NCI-H446 treated with DMSO at 0.1 percent for 48 hours (cell line): ENCODE measurements at places on chromosomes 1 and 21.

GRCh38 chr1:97170300-97170699 lies 448.7 kb downstream of the PTBP2 start:
- DNase-seq = peak; percentile 62

DNA sequence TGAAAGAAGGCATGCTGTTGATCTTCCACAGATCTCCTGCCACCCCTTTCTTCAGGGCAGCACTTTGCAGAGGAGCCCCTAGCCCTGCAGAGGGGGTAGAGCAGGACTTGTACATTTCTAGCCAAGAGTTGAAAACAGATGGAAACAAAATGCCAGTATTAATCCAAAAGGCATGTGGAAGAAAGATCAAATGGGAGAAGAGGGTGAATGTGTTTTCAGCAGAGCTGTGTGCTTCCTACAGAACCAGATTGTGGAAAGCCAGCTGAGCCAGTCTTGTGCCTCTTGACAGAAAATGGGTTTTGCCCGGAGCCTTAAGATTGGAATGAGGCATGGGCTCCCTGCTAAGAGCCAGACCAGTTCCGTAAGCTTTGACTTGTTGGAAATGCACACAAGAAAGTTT lies 105.2 kb upstream of the TSPAN2 start:
- DNase-seq = no peak

- DNase-seq = no peak
Measured at GRCh38 chr1:207815913-207816291, 64.0 kb downstream of the CD46 start.

DNA sequence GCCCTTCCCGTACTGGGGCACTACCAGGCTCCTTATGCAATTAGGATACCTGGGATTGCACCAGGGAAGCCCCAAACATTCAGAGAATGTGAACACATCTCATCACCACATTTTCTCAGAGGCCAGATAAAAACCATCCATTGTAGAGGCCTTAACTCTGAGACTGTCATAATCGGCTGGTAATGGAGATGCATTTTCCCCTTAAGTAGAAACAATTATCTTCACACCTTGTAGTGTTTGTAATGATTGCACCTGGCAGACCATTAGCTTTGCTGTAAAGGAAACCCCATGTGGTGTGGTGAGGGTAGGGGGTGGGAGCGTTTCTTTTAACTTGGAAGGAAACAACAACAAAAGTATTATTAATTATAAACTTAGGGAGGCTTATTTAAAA lies 90.0 kb upstream of the TLR5 start:
- no peak for DNase-seq

GRCh38 chr1:25022361-25023189 lies 92.5 kb upstream of the RUNX3 start:
- no peak for DNase-seq

DNA sequence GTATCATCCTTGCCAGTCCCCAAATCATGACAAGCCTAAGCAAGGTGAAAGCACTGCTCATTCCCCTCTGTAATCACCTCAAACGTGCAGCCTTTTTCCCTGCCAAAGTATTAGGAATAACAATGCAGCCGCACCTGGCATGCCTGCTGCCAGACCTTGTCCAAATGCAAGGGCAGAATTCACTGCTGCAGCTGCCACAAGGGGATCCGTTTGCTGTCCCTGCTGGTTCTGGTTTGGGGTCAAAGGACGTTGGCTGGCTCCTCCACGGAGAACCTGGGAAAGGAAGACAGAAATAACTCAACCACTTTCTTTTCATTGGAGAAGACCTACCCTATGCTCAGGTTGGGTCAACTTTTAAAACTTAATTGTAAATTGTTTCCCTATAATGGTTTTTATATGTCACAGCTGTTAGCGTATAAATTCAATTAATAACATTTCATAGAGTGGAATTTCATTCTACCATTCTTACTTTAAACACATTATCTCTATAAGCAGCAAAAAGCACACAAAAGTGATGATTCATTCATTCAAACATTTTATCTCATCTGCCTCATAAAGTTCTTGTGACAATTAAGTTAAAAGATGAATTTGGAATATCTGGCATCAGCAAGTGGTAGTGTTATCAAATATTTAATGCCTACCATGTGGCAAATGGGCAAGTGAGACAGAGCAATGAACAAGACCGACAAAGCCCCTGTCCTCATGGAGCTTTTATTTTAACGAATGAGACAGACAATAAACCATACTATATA lies 59.8 kb upstream of the SDC3 start:
- DNase-seq = no peak

DNA sequence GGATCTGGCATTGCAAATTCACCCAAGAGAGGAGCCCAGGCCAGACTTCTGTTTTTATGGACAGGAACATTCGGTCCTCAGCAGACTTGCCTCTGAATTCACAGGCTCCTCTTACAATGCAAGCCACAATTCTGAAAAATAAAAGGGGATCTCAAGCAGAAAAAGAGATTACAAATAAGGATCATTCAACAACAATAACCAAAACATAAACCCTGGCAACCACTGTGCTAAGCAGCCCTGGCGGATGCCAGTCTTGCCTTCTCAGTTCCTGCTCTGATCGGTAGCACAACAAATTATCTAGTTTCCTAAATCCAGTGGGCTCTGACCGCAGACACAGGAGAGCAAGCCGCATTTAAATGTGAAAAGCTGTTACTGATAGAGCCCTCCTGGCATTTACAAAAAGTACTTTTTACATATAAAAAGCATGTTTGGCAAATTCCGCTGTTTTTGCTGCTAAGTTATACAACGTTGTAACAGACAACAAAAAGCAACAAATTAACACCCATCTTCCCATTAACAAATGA lies 123.4 kb upstream of the FOXD3 start:
- no peak for DNase-seq

GRCh38 chr1:153977250-153978240 lies at the start of gene JTB:
JTB (minus strand) TSS chr1:153977674; CDS start chr1:153977252, 422 bp downstream.
- DNase-seq = peak; percentile 45

DNA sequence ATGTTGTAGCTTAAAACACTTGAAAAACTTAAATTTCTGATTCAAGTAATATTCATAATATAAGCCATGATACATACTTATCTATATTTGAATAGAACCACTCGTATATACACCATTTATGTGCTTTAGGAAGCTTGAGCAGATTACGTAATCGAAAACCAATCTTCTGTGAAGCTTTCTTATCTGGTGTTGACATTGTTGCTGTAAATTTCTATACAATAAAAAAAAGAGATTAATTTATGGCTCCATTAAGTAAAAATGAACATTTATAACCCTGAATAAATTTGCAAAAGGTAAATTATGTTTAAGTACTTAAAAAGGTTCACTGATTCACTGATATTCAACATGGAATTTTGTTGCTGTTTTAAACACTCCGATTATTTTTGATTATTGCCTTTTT lies 21.4 kb downstream of the LIN9 start:
- DNase-seq = no peak

DNA sequence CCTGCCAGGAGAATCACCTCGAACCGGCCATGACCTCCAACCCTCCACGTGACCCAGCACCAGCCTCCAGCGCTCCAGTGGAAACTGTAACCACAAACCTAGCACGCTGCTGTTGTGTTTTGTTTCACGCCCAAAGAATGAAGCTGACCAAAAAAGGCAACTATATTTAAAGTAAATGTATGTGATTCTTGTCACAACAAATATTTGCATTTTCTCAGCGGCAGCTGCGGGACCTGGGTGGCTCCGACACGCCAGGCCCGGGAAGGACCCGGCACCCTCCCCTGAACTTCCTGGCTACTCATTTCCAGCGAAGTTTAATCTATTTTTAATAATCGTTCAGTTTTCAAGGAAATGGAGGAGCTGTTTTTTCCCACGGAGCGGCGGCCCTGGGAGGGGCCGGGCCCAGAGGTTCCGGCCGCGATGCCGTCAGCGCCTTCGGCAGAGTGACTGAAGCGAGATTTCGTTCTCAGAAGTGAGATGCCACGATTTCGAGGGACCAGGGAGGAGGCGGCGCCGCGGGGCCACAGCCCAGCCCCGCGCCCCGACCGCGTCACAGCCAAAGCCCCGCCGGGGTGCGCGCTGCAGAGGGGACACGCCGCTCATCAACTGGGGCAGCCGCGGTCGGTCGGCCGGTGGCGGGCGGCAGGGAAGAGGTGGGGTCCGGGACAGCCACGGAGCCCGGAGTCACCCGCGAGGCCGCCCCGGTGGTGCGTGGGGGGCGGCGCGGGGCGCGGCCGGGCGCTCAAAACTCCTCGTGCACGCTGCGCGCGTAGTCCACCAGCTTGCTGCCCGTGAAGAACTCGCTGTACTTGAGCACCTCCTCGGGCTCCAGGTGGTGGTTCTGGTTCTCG lies 3.0 kb upstream of the TNFRSF4 start:
- DNase-seq = no peak

- no peak for DNase-seq
Measured at GRCh38 chr1:66505671-66506392, 28.1 kb upstream of the SGIP1 start.

DNA sequence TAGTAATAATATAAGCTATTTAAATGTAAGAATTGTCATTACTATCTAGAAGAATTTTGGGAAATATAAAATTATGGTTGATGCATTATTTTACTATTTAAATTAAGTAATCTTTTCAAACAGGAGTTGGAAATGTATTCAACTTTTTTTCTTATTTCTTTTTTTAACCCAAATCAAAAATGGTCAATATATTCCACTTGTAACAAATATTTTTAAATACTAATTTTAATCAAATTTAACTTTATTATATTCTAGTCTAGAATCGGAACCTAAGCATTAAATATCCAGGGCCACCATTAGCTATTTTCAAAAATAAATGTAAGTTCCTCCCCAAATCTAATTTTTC lies 37.2 kb upstream of the S1PR1 start:
- no peak for DNase-seq

GRCh38 chr1:19909392-19909791 lies 14.0 kb downstream of the PLA2G2E start:
- DNase-seq = no peak

DNA sequence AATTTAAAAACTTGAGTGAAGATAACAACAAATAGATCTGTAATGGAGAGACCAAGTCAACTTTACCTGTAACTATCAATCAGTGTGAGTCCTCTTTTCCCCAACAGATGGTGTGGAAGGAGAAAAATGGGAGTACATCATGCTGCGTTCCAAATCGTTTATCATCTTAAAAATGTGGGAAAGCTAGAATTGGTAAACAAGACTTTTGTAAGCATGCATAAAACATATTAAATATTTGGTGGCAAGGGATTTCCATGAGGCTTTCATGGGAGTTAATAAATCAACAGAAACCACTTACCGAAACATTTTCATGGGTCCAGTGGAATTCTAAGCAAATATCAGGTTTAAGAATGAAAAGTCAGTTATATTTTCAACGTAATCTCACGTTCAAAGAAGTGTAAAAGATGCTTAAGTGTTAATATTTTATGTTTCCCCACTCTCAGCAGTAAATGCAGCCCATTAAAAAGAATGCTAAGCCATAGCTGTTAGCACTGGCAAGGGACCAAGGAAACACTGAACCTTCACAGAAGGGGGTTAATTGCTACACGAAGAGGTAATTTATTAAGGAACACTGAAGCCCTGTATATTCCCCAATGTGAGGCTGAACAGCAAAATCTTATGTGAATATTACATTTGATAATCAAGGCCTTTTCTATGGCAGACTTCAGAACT lies 117.0 kb downstream of the ZC3H11B start:
- DNase-seq = no peak

- no peak for DNase-seq
Measured at GRCh38 chr21:45935628-45936027, 45.9 kb upstream of the COL6A1 start.

GRCh38 chr1:163305441-163305840 lies 16.3 kb upstream of the NUF2 start:
- DNase-seq = no peak

DNA sequence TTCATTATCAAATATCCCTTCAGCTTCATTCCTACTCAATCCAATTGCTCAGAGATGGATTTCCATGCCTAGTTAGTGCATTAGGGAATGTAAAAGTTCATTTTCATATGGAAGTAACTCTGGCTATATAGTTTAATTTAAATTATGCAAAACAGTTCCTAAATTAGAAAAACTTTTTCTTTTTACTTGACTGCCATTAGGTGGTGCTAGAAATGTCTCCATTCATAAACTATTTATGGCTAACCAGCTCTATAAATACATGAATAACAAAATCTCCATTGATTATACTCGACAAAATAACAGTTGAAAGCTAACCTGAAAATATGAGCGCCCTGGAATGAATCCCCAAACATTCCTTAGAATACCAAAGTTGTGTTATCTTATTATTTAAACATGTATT lies 311.4 kb downstream of the USH2A start:
- DNase-seq = no peak

- DNase-seq = peak; percentile 96
Measured at GRCh38 chr1:66388913-66389312, 145.0 kb upstream of the SGIP1 start.

- DNase-seq = no peak
Measured at GRCh38 chr1:70675737-70676156, 264.7 kb downstream of the CTH start.

DNA sequence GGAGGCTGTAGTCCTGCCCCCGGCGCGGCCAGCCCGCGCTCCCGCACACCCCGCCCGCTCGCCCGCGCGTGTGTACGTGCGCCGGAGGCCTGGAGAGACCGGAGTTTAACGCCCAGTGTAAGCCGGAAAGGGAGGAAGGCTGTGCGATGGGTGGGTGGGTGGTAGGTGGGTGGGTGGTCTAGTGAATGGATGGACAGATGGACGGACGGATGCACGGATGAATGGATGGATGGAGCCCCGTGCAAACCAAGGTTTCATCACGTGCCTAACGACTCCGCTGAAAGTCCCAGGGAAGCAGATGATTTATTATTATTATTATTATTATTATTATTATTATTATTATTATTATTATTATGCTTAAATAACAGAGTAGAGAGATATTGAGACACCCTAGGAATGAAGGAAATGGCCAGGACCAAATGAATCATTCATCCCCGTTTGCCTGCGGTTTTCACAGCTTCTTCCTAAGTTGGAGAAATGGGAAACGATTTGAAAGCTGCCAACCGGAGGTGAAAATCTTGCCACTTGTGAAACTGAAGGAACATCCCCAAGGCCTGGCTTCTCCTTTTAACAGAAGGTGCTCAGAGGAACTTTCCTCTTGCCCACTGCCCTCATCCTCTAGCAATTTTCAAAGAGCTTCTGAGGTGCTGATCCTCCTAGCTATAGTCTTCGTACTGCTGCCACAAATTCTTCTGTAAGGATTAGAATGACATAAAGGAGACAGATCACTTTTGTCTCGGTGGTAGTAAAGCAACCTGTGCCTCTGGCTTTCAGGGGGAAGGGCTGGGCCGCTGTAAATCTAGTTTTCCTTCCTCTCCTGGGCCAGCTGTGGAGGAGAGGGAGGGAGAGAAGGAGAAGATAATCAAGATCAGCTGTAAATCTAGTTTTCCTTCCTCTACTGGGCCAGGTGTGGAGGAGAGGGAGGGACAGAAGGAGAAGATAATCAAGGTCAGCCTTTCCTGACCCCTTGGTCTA lies 648 bp upstream of the RGS7 start:
- no peak for DNase-seq
